Fibroblast of skin of back (primary cell): ENCODE measurements at places on chromosomes 16 and 17.

- no peak for DNase-seq
Measured at GRCh38 chr17:32148351-32148750, 6.0 kb downstream of the RHOT1 start.

DNA sequence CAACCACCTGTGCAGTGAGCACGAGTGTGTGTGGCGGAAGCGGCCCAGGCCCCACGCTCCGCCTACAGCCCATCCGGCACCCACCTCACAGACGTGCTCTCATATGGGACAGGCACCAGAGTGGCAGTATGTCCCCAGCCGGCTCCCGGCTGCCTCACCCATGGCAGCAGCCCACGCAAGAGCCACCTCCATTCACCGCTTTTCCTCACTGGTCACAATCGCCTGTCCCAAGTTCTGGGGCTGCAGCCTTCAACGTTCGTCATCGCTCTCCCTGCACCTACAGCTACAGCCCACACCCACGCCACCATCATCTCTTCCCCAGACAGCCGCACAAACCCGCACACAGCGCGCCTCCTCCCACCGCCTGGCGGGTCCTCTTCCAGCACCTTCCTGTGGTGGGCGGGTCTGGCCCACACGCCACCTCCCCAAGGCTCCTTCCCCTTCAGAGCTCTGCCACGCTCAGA, 17.5 kb upstream of the TRAP1 start:
- no peak for DNase-seq

- no peak for DNase-seq
Measured at GRCh38 chr17:21140911-21141310, 14.1 kb downstream of the DHRS7B start.

- DNase-seq = no peak
Measured at GRCh38 chr17:49518346-49519078, 23.4 kb downstream of the NGFR start.

DNA sequence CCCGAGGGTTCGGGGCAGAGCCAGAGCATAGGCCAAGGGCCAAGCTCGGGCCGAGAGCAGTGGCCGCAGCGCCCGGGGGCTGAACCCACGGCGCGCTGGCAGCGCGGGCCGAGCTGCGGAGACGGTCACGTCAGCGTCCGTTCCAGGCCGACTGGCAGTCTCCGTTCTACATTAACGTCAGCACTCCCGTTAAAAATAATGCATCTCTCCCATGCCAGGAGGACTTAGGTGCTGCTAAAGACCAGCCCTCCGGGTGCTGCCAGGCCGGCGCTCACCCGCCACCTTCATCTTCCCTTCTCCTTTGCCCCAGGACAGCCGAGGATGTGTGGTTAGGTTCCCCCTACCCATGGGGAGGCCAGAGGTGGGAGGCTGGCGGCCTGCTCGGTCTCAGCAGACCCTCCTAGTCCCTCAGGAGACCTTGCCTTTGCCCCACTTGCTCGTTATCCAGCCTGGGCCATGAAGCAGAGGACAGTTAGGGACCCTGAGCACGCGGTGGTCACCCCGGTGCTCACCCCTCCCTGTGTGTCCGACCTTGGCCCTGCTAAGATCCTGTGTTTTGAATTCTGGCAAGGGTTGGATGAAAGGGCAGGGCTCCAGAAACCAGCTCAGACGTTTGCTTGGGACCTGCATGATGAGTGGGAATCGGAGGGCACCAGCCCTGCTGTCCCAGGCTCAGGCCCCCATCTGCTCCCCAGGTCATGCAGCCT, 572 bp downstream of the MPG start:
- peak; percentile 33 for DNase-seq

DNA sequence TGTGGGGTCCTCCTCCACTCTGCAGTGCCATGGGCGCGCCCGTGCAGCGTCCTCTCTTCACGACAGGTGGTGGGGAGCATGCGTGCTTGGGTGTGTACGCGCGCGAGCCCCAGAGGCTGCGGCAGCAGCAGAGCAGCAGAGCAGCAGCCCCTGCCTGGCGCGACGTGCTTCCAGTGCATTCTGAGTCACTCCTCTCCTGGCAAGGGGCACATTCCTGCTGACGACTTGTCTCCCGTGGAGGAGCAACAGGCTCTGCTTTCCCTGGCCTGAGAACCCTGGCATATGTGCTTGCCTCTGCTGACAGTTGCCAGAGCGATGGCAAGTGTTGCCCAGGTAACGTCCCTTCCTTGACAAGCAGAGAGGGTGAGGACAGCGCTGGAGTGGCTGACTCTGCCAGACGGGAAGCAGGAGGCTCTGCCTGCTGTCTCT, 133.8 kb upstream of the PLCG2 start:
- DNase-seq = peak; percentile 95

- no peak for DNase-seq
Measured at GRCh38 chr16:10069374-10069773, 112.9 kb downstream of the GRIN2A start.

GRCh38 chr17:18377437-18378204, at the start of gene EVPLL:
TSS of gene EVPLL (plus strand) at chr17:18377778. CDS start at chr17:18380938, 3,160 bp downstream.
- DNase-seq = no peak

- DNase-seq = no peak
Measured at GRCh38 chr16:81748476-81749198, 30.5 kb upstream of the PLCG2 start.

DNA sequence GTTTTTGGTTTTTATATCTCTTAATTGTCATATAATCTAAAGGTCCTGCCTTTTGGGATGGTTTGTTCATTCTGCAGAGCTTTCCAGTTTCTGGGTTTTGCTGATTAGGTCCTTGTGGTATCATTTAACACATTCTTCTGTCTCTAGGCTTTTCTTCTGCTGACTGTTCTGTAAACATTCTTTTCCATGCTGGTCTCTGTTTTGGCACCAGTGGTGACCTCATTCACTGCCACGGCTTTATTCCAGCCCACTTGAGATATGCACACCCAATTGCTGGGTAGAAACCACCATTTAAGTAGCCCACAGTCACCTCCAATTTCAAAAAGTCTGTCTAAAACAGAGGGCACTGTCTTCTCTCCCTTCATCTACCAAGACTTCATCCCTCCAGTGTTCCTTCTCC, 31.1 kb upstream of the COX10 start:
- peak; percentile 81 for DNase-seq

DNA sequence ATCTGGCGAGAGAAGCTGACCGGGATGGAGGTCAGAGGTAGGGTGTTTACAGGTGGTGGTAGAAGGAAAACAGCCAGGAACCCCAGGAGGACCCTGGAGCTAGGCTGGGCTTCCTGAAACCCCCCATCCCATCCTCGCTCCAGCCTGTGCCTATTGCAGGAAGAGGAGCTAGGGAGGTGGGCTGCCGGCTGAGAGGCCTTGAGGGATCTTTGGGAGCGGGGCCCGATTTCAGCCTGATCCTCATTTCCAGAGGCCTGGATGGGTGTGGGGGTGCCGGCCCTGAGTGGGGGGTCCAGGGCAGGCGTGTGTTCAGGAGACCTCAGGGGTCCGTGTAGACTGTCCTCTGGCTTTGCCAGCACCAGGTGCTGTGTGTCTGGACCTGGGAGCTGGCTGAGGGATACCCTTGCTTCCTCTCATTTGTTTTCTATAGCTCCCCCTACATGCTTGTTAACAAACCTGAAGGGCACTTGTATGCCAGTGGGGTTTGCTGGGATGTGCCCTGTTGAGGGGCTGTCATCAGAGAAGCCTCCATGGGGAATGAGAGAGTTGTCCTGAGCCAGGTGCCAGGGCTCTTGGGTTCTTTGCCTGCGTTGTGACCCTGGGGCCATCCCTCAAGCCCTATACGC, 18.9 kb upstream of the RAP1GAP2 start:
- DNase-seq = no peak

- peak; percentile 36 for DNase-seq
Measured at GRCh38 chr17:72613396-72613795, 479.1 kb downstream of the SLC39A11 start.

DNA sequence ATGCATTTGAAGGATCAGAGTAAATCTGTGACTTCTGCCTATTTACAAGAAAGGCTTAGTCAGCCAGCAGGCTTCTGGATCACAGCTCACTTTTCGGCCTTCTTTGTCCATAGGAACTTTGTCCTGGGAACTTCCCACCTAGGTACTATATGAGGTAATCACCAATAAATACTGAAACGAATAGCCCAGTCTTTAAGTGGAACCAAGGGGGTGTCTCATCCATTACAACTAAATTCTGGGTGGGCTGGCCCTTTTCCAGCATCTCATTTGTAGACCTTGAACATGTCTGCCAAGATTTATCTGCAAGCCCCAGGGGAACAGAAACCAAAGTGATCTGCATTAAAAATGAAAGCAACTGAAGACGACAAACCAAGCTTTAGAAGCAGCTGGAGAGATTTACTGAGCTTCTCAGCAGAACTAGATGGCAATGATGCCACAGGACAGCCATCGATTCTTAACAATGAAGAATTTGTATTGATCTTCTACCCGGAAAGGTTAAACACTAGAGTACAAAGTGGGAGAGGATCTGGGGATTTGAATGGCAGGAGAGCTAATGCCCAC, 55.5 kb downstream of the SNX11 start:
- no peak for DNase-seq

DNA sequence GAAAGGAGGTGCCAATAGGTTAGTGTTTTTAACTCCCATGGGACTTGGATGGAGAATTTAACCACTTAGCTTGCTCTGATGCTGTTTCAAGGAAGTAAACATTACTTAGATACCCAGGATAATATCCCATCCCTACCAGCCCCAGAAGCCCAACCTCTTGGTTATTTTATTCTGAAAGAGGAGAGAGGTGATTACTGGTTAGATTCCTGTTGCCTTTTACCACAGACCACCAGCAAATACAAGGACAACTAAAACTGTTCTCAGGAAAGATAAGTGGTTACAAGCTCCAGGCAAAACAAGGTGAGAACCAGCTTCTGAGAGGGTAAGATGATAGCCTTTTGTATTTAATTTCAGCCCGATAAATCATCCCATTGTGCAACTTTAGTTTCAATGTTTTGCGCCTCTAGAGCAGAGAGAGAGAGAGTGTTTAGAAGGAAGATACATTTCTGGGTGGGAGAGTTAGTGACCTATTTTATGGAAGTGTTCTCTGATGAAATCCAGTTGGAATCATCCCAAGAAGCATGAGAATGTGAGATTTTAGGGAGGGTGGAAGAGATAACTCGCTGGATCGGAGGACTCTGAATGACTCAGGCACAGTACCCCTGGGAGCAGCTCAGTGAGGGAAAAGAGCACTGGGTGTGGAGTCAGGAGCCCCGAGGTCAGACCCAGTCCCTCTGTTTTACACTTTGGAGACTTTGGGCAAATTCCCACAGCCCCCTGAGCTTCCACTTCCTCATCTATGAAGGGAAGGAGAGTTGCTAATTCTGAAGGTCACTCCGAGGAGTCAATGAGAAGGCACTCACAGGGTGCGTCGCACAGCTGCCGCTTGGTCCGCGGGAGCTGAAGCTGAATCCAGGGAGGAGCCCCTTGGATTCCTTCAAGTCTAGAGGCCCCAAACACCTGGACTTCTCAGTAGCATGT, 12.1 kb downstream of the GLP2R start:
- peak; percentile 89 for DNase-seq

- no peak for DNase-seq
Measured at GRCh38 chr16:3035972-3036725, 595 bp downstream of the BICDL2 start.

- peak; percentile 6 for DNase-seq
Measured at GRCh38 chr17:9566067-9566466, 9.6 kb downstream of the STX8 start.

DNA sequence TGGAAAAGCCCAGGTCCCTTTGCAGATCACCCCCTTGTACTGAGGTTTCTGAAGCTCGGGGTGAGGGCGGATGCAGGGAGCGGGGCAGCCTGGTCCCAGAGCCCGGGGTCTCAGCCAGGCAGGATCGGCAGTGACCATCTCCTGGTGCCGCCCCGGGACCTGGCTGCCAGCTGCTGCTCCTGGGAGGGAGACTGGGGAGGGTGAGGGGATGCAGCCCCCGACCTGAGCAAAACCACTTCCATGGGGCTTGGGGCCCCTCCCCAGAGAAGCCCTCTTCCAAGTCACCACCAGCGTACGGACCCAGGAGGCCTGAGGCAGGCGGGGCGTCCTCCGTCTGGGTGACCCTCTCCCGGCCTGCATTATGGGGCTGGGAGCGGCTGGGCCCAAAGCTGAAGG, 14.8 kb downstream of the CD7 start:
- no peak for DNase-seq

- DNase-seq = no peak
Measured at GRCh38 chr16:72298961-72299360, 127.0 kb upstream of the PMFBP1 start.

- DNase-seq = peak; percentile 98
Measured at GRCh38 chr16:15811481-15812400, 45.1 kb downstream of the MYH11 start.

- peak; percentile 40 for DNase-seq
Measured at GRCh38 chr17:66152756-66153155, 39.2 kb downstream of the CEP112 start.

GRCh38 chr17:58313815-58314705, 14.5 kb downstream of the TSPOAP1 start:
- DNase-seq = peak; percentile 23

GRCh38 chr17:44198721-44199552, 747 bp downstream of the ATXN7L3 start:
- peak; percentile 66 for DNase-seq

DNA sequence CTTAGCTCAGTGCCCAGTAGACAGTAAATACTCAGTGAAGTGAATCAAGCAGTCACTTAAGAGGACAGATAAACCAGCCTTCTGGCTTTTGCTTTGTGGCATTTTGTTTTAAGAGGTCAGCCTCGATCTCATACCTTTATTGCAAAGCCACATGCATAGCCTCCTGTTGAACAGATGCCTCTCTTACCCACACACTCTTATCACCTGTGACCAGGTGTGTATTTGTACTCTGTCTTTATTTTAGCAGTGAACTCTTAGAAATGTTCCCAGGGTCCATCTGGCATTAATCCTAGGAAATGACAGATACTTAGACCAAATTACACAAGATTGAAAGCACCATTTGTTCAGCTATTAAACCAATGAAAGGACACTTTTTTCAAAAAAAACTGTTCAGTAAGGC, 1426.5 kb downstream of the CDH11 start:
- DNase-seq = no peak

DNA sequence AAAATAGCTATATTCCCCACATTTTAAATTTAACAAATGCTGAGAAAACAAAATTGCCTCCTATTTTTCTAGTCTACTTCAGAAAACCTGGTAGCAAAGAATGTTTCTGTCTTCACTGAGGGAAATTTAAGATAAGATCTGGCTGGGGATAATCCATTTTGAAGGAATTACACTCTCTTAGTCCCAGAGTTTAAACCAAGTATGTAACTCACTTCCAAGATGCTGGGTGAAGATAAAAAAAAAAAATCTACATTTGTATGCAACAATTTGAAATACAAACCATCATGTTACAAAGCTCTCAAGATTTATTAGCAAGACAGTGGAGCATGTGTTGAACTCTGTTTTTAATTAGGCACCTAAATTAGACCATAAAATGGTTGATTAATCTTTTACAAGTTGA, 5.7 kb downstream of the HS3ST3B1 start:
- no peak for DNase-seq

DNA sequence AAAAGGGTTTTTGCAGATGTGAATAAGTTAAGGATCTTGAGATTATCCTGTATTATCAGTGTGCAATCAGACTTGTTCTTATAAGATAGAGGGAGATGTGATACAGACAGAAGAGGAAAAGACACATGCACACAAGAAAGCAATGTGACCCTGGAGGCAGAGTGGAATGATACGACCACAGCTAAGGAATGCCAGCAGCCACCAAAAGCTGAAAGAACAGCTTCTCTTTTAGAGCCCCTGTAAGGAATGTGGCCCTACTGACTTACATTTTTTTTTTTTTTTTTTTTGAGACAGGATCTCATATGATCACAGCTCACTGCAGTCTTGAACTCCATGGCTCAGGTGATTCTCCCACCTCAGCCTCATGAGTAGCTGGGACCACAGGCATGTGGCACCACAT, 62.3 kb upstream of the CNTNAP4 start:
- DNase-seq = no peak
